Activated CD4-positive, CD25-positive, alpha-beta regulatory T cell (primary cell): ENCODE measurements at places on chromosomes 6 and 20.

- DNase-seq, result no peak
These were observed 59.4 kb upstream of the SCP2D1 start for GRCh38 chr20:18754030-18754652.

GRCh38 chr20:34709831-34710567, 5.9 kb downstream of the TP53INP2 start:
- peak; percentile 69 for DNase-seq

DNA sequence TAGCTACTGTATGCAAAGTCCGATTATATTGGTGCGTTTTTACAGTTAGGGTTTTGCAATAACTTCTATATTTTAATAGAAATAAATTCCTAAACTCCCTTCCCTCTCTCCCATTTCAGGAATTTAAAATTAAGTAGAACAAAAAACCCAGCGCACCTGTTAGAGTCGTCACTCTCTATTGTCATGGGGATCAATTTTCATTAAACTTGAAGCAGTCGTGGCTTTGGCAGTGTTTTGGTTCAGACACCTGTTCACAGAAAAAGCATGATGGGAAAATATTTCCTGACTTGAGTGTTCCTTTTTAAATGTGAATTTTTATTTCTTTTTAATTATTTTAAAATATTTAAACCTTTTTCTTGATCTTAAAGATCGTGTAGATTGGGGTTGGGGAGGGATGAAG, 13.7 kb upstream of the PLCG1 start:
- no peak for DNase-seq

DNA sequence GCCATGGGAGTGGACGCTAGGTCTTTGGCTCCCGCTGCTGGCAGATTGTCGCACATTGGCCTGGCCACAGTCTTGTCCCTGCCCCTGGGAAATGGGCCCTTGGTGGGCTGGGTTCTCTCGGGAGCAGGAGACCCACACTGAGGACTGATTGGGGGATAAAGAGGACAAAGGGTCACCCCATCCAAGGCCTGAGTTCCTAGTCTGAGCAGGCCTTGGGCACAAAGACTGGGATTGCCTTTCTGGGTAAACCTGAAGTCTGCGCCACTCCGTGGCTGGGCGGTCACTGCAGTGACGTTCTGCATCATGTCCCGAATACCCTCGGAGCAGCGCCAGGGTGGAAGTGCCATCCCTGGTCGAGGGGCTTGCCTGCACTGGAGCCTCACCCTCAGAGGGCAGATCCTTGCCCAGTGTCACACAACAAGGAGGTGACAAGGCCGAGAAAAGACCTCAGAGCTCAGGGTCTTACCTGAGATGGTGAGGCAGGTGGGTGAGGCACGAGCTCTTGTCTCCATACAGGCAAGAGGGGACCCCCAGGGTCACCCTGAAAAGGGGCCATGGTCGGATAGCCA, 36.1 kb upstream of the ZBP1 start:
- no peak for DNase-seq

- DNase-seq, result no peak
These were observed 16.4 kb upstream of the MCUR1 start for GRCh38 chr6:13830803-13831202.

- no peak for DNase-seq
These were observed 117.9 kb downstream of the JARID2 start for GRCh38 chr6:15363523-15364400.

DNA sequence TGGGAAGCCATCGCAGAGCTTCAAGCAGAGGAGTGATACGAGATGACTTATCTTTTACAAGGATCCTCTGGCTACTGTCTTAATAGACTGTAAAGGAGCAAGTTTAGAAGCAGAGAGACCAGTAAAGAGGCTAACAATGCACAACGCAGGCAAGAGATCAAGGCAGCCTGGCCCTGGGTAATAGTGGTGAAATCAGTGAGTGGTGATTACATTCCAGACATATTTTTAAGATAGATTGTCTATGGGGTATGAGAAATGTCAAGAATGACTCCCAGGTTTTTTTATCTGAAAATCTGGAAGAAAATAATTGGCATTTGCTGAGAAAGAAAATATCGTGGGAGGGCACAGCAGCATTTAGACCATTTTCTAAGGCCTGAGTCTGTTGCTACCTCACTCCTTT, 213.6 kb upstream of the HTR1E start:
- no peak for DNase-seq

GRCh38 chr6:108710030-108710429, 138.2 kb upstream of the ARMC2 start:
- DNase-seq, result no peak
